ENCODE measurements at places on chromosomes 2 and 18.

GRCh38 chr2:181887045-181887444, 4.5 kb upstream of the ITPRID2 start:
- DNase-seq: no peak

- DNase-seq: no peak
Observed at GRCh38 chr2:218897394-218898108, 16.9 kb downstream of the WNT10A start.

DNA sequence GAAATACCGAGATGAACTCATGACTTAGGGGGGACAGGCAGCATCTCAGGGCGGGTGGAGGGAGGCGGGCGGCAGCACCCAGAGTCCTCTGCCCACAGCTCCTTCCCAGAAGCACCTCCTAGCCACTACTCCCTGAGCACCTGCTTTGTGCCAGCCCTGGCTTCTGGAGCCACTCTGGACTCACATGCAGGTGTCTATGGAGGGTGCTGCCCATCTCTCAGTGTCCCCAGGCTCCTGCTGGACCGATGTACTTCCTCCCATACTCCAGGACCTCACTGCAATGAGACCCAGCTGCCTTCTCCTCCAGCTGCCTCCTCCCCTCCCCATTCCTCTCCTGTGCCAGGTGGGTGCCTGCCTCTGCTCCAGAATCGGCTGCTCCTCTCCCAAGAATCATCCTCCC, 22.1 kb upstream of the OTOS start:
- no peak for DNase-seq

DNA sequence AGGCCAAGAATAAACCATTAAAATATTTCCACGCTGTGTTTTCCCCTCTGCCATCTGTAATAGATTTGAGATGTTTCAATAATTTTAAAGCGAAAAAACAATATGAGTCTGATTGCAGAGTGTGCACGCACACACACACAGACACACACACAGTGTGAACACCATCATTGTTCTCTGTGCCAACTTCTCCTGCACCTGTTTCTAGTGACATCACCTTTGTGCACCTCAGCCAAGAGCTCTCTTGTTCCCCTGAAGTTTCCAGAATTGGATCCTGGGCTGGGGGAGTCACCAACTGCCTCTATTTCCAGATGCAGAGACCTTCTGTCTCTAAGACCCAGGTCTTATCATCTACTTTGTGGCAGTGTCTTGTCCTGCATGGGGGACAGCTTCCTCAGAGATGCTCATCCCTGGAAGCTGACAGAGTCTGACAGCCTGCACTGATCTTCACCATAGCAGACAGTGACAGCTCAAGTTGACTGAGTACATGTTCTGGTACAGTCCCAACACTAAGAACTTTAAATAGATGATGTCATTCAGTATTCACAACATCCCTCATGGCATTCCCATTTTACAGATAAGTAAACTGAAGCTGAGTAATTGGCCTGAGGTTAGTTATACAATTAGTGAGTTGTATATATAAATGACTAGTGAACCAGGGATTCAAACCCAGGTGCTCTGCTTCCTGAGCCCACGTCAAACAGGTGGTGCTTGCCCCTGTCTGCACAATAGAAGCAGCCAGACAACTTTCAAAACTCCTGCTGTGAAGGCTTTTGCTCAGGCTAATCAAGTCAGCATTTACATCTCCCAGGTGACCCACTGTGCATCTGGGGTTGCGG, 39.4 kb downstream of the ACOXL start:
- no peak for DNase-seq

GRCh38 chr2:223041527-223042109, 10.4 kb upstream of the KCNE4 start:
- DNase-seq: peak; percentile 91

- no peak for DNase-seq
Observed at GRCh38 chr2:128774320-128775216, 455.9 kb upstream of the HS6ST1 start.

DNA sequence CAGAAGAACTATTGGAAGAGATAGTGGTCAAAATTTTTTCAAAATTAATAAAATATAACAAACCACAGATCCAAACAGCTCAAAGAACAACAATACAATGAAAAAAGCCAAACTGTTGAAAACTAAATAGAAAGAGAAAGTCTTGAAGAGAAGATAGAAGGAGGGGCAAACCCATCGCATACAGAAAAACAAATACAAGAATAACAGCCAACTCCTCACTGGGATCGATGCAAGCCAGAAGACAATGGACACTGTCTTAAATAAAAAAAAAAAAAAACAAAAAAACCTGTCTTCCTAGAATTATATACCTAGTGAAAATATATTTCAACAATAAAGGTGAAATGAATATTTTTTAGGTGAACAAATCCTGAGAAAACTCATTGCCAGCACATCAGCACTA, 34.1 kb upstream of the ARHGAP25 start:
- no peak for DNase-seq

- no peak for DNase-seq
Observed at GRCh38 chr2:118936306-118936705, 5.7 kb upstream of the MARCO start.

DNA sequence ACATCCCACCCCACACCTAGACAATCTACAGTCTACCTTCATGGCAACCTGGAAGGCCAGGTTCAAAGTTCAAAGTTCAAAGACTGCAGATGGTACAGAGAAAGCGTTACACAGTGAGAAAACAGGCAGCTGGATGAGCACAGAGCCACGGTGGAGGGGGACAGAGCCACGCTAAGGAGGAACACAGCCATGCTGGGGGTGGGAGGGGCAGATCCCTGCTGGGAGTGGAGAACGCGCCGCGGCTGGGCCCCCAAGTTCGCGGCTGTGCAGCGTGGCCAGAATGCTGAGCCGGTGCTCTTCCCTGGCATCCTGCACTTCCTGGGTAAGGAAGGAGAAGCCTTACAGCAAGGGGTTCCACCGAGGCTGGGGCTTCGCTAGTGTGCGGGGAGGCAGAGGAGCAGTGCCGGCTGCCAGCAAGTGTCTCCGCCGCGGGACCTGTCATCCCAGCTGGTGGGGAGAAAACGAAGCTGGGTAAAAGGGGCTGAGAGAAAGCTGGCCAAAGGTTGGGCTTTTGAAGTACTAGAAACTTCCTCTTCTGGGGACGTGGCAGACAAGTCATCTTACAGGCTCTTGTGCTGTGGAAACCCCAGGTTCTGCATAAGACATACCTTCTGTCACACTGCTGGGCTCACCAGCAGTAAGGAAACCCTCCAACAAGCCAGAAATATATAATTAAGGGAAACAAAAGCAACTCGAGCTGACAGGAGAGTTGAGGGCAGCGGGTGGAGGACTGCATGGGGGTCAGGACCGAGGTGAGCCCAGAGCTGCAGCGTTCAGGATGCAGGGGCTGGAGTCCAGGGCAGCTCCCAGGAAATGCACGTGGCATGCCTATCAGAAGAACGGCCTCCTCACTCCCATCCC, 115.5 kb downstream of the HDAC4 start:
- DNase-seq: no peak

GRCh38 chr2:157875641-157876065, 477 bp downstream of the ACVR1 start:
- no peak for DNase-seq

- DNase-seq: peak; percentile 66
Observed at GRCh38 chr2:211745295-211746097, 793.1 kb downstream of the ERBB4 start.

- no peak for DNase-seq
Observed at GRCh38 chr2:15911686-15912085, 28.7 kb upstream of the MYCN start.

DNA sequence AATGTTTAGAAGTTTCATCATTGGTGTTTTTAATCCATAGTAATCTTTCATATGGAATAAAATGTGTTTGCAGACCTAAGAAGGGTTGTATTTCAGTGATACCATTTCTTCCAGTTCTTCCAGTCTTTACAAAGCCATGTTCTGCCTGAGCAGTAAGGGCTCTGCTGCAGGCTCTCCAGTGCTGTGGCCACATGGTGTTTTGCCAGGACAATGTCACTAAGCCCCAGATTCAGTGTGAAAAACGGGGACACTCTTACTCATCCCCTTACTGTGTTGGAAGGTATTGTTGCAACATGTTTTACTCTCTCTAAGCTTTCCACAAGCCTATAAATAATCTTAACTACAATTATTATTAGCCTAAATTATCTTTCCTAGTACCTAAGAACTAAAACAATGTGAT, 481.4 kb upstream of the CDH7 start:
- DNase-seq: no peak

DNA sequence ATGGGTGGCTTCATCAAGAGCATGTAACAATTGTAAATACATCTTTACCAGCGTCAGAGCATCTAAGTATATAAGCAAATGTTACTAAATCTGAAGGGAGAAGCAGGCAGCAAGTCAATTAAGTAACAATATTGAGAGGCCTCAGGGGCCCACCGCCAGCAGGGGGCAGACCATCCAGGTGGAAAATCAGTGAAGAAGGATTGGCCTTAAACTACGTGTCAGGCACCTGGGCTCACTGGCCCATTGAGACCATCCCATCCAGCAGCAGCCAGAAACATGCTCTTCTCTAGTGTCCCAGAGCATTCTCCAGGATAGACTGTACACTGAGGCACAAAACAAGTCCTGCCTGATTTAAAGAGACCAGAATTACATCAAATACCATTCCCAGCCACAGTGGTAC, 96.2 kb upstream of the SNTG2 start:
- DNase-seq: no peak

DNA sequence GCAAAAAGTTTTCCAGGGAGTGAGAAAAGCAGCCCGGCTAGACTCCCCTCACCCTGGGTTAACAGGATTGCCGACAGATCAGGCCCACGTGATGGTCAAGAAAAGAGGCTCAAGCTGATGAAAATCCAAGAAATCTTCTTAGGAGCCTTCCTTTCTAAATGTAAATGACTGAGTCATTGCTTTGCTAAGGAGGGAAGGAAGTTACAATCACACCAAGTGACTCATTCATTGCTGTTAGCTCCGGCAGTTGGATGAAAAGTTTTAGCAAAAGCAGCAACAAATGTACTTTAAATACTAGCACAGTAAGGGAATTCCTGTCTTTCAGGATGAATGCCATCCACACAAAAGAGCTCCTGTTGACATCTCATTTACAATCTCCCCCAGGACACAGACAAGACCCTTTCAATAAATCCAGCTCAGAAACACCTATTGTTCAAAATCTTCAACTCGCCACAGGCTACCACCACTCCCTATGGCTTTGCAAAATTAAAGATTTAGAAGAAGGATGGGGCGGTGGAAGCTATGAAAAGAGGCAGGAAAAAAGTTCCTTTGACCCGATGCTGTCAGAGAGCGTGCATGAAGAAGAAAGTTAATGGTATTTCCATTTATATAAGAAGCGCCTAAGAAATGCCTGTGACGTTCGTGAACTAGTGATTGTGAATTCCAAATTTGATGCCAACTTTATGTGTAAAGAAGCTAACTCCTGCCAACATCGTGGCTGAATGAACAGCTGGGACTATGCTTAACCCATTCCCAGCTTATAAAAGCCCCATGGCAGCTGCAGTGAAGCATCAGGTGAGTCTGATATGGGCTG, 153.7 kb downstream of the TGIF1 start:
- peak; percentile 97 for DNase-seq

- no peak for DNase-seq
Observed at GRCh38 chr2:173193925-173194324, 118.3 kb downstream of the MAP3K20 start.
